ENCODE measurements at places on chromosomes 16 and 17. TPM values are rescaled to one million over a fixed set of nuclear protein-coding genes. Genes with fewer than 3 reads are reported as not detected.

- no peak for DNase-seq
These were observed 11.4 kb downstream of the GGA3 start for GRCh38 chr17:75250009-75250471.

- no peak for DNase-seq
These were observed 626.1 kb downstream of the HS3ST4 start for GRCh38 chr16:26317885-26318284.

GRCh38 chr17:30920282-30920681 is 1.5 kb upstream of the ADAP2 start:
- DNase-seq = no peak

GRCh38 chr16:62051942-62052341 is 15.7 kb upstream of the CDH8 start:
- DNase-seq = no peak

DNA sequence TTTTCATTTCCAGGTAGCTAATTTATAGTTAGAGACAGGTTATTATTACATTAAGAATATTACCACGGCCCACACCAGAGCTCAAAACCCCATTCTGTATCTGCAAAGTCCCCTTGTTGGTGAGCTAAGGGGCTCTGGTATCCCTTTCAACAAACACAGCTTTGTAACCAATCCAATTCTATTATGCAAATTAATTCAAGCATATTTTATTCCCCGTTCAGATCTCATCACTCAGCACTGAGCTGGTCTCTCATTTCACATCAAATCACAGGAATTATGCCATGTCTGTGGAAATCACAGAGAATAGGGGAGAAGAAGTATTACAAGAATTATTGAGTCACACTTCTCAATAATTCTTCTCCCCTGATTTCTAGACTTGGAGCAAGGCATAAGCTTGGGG is 111.7 kb downstream of the CDH11 start:
- no peak for DNase-seq

The CUEDC1 gene
- 32.3 TPM for total RNA-seq

The ATP6V0C gene
- total RNA-seq = 35.9 TPM

The CD300H gene
- not detected for total RNA-seq
